ENCODE measurements at places on chromosomes 6 and 20.

DNA sequence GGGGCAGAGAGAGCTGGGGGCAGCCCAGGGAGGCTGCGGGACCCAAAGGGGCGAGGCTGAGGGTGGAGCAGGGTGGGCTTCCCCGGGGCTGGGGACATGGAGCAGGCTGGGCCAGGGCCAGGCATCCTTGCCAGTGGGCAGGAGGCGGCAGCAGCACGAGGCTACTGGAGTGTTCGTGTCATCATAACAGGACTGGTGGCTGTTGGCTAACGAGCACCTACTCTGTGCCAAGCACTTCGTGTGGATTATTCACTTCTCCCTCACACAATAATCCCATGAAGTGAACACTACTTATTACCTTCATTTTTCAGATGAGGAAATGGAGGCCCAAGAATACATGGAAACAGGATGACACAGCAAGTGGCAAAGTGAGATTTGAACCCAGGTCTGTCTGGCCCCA is 41.7 kb downstream of the GRM4 start:
- no peak for DNase-seq

DNA sequence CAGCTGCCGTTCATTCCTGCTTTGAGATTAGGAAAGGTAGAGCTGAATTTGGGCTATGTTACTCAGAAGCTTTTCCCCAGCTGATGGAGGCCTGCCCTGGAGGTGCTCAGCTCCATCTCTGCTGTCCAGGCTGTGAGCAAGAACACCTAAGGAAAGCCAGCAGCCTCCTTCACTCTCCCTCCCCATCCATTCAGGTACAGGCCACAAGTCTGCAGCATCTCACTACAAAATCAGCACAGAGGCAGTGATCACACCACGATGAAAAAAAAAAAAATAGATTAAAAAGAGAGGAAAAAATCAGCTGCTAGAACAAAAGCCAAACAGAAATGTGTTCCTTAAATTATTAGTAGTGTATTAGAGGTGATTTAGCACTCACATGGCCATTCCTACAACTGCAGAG is 515.0 kb downstream of the CDH26 start:
- no peak for DNase-seq

GRCh38 chr6:107864226-107865127 is 40.4 kb upstream of the SCML4 start:
- DNase-seq = no peak

DNA sequence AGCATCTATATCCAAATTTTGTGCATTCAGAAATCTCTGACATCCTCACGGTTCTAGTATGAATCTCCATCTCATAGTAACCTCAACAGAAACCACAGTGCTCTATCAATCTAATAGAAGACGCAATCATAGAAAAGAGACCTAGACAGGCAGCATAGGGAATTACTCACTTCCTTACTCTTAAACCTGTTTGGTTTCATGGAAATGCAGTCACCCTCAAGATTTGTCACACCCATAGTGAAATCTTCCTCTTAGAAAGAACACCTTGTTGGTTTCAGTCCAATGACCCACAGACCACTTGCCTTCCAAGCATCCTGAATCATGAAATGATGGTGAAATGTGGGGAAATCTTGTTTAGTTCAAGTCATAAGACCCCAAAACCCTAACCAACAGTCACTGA is 166.1 kb upstream of the PRDM1 start:
- no peak for DNase-seq

- DNase-seq = no peak
Measured at GRCh38 chr6:39338397-39338796, 15.9 kb upstream of the KCNK16 start.

DNA sequence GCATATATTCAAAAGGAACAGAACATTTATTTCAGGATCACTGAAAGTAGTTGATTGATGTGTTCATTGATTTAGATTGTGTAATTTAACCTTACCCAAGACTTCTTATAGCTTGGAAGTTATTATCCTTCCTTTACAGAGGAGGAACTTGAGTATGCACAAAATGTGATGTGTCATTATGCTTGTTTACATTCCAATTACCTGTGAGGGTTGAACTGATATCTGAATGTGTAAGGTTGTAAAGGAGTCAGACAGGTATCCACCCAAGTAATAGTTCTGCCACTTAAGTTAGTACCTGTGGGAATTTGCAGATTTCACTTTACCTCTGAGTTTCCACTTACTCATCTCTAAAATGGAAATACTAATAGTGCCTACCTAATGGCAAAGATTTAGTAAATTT is 668.2 kb downstream of the DOK5 start:
- no peak for DNase-seq

GRCh38 chr6:105991561-105992314 is 94.4 kb upstream of the PRDM1 start:
- DNase-seq = peak; percentile 1

DNA sequence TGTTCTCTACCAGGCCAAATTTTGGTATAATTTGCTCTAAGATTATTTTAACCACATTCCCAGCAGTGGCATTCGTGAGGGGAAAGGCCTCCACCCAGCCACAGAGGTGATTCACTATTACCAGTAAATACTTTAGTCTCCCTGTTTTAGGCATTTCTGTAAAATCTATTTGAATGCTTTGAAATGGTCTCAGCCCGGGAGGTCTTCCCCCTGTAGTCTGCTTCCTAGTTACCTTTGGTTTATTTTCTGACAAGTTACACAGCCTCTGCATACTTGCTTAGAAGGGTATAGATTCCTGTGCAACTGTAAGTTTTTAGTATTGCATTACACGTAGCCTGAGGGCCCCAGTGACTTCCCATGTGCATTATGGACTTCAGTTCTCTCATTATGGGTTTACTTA is 248.7 kb downstream of the C6orf118 start:
- no peak for DNase-seq

DNA sequence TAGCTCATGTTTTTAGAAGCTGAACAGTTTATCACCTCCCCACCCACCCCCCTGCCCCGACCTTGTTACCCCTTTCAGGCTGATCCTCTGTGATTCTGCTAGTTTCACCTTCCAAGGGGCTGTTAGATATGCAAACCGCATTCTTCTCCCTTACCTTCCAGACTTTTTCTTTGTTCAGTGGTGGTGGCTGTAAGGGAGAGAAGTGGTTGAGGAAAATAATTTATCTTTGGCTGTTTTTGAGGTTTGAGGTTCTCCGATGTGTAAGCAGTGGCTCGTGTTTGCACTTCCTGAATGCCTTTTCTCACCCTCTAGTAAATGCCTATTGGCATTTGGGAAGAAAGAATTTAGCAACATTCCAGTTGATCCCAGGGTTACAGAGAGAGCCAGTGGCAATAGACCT is 69.4 kb upstream of the KCNG1 start:
- DNase-seq = no peak

GRCh38 chr20:35511814-35512420 is 17.5 kb downstream of the C20orf173 start:
- DNase-seq = no peak

DNA sequence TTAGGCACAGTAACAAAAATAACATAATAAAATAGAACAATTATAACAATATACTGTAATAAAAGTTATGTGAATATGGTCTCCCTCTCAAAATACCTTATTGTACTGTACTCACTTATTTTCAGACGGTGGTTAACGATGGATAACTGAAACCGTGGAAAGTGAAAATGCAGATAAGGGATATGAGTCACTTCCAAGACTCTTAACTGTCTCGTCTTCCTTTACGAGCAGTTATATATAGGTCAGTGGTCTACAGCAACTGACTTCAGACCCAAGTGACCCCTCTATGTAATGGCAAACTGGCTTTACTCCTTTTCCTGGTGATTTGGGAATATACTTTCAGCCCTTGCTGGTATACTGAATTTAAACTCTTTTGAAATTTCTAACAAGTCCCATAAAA is 261.4 kb downstream of the SLC35F1 start:
- DNase-seq = no peak

GRCh38 chr20:9809271-9809670 is 29.6 kb downstream of the PAK5 start:
- no peak for DNase-seq

DNA sequence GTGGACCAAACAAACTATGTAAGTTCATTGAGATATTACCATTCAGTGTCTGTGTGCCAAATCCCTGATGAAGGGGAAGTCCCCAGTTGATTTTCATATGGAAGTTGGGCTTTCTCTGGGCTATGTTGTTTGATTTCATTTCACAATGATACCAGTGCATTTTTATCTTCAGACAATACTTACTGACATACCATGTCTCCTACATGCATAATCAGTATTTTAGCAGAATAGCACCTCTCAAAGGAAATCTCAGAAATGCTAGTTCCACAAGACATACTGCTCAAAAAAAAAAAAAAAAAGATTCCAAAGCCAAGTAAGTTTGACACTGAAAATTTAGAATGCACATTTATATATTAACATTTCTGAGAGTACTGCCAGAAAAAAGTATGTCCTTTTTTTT is 168.8 kb upstream of the RNF217 start:
- no peak for DNase-seq

GRCh38 chr6:70957284-70957617 is 391 bp upstream of the B3GAT2 start:
- no peak for DNase-seq

- no peak for DNase-seq
Measured at GRCh38 chr20:38113401-38114325, 51.4 kb downstream of the TGM2 start.

Measured in skin of body (tissue), 3 donors.